Caki2 (cell line): ENCODE measurements at places on chromosomes 3 and 15.

DNA sequence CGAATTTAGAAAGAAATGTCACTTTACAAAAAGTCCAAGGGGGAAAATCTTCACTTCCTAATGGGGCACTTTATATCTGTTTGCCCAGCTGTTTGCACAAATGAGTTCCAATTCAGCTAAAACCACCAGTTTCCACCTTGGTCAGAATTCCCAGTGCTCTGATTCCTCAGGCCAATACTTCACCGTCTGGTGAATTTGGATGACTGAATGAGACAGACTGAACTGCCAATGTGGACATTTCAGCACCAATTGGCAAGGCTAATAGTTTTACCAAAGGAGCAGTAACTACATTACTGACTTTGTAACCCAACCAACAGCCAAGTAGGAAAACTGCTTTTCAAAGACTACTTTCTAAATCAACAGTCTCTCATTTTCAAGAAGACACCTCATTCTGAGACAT is 51.8 kb downstream of the ABI3BP start:
- no peak for DNase-seq

DNA sequence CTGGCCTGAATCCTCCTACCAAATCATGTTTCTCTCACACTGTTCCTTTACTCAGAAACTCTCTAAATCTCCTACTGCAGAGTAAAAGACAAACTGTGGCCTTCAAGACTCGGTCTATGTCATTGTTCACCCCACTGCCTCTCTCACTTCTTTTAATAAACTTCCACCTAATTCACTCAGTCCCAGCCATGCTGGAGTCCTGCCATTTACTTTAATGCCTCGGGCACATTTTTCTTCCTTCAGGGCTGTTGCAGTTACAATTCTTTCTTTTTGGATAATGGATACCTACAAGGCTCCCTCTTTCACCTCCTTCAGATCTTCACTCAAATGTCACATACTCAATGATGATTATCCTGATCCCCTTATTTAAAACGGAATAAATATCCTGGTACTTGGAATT is 955.6 kb downstream of the ROBO1 start:
- no peak for DNase-seq

DNA sequence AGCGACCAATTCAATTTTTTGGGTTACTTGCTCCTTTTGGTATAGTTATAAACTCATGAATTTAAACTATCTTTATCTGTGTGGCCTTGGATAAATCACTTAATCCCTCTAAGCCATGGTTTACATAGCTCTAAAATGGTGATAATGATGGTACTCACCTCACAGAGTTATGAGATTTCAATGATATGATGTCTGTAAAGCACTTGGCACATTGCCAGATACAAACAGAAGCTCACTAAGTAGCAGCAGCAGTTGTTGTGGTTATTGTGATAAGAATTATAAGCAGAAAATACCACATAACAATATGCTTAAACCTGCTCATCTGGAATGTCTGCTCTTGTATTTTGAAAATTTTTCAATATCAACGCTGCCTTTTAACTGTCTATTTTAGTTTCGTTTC is 185.1 kb upstream of the SNTN start:
- no peak for DNase-seq

DNA sequence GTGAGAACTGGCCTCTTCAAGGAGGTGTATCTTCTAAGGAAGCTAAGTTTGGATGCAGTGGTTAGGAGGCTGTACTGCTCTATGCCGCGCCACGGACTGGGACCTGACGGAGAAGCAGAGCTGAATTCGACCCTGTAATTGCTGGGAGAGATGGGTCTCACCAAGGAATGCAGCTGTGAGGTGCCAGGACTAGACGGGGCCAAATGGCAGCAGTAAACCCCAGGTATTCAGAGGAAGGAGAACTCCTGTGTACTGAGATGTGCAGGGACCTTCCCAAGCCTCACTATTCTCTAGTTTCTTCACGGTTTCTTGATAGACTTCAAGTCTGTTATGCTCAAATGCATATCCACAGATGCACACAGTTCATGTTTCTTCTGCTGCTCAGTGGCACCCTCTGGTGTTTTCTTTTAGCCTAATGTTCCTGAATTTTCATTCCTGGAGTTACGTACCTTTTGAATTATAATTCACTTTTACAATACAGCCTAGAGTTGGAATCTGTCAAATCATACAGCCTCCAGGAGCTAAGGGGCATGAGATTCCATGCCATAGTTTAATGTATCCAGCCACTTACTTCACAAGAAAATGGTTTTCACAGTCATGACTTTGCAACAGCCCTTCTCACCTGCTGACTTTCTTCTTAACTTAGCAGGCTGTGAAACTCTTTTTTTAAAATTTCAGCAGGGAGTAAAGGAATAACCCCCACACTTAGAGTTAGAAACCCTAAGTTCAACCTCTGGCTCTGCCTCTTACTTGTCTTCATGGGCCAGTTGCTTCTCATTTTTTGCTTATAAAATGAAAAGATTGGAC is 61.8 kb downstream of the GLDN start:
- no peak for DNase-seq

DNA sequence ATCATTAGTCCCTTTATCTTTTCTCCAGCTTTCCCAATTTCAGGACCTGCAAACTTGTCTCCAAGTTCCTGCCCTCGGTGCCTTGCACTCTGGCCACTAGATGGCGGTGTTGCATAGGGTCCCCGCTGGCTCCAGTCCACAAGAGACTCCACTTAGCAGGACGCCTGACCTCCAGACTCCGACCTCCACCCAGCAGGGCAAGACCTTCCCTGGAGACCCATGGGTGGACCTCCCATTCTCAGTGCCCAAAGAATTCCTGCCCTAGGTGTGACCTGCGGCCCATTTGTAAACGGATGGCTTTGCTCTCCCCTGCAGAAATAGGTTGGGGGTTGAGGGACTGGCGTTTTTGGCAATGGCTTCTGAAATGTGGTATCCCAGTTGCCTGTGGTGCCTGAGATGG is 82.6 kb downstream of the LSM3 start:
- DNase-seq = peak; percentile 56

- DNase-seq = no peak
Observed at GRCh38 chr3:190673148-190673547, 159.3 kb downstream of the IL1RAP start.

- DNase-seq = no peak
Observed at GRCh38 chr3:5212628-5213573, 25.4 kb downstream of the EDEM1 start.

DNA sequence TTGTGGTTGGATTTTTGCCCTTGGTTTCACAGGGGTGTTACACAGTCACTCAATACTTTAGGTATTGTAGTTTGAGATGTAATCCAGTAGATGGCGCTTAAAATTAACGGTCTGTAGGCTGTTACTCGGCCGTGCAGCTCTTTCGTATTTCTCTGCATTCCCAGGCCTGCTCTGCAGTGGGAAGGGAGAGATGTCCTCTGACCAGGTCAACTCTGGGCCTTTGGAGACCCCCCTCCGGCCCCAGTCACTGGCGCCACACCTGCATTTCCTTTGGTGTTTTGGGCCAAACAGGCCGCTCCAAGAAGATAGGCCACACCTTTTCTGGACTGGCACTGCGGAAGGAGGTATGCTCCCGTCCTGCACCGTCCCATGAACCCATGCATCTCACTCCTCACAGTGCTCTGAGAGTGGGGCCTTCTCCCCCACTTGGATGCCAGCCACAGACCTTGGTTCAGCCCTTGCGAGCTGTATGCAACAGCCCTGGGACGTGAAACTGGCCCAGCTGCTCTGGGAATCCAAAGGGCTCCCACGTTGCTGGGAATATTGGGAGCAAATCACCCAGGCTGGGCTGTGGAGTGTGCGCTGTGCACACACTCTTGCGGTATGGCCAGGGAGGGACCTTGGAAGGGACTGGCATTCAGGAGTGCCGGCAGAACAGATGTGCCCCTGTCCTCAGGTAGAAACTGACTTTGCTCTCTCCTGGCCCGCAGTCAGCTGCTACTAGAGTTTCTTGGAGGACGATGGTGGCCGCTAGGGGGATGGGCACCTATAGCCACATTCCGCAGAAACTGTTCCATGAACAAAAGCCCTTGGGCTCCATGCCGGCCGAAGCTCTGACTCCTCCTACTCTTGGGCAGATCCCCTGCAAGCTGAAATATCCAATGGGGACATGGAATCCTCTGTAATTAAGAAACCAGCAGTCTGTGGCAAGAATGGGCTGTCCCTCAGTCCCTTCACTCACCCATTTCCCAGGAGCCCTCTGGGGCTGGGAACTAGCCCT is 410.5 kb upstream of the CADM2 start:
- DNase-seq = peak; percentile 86

- DNase-seq = no peak
Observed at GRCh38 chr3:185582236-185582635, 3.9 kb upstream of the SENP2 start.

DNA sequence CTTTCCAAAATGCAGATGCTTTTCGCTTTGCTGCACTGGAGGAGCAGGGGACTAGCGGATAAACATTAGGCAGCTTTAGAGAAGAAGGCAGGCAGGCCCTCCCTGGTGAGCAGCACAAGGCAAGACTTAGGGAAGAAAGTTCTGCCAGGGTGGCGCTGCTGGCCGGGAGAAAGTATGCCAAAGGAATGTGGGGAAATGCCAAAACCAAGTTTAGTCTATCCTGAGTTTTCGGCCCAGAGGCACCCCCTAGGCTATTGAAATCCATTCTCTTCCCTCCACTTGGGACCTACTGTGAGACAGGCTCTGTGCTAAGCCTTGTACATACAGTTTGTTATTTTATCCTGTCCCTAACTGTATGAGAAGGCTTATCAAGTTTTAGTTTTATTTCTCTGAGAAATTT is 9.2 kb downstream of the SHC4 start:
- DNase-seq = no peak

- DNase-seq = no peak
Observed at GRCh38 chr3:151412989-151413388, 28.4 kb upstream of the P2RY12 start.
